Activated T-cell treated with anti-CD3 and anti-CD28 coated beads for 48 hours (primary cell): ENCODE measurements at places on chromosomes 2 and 18.

- no peak for DNase-seq
These were observed 459.3 kb downstream of the GALR1 start for GRCh38 chr18:77708826-77709506.

DNA sequence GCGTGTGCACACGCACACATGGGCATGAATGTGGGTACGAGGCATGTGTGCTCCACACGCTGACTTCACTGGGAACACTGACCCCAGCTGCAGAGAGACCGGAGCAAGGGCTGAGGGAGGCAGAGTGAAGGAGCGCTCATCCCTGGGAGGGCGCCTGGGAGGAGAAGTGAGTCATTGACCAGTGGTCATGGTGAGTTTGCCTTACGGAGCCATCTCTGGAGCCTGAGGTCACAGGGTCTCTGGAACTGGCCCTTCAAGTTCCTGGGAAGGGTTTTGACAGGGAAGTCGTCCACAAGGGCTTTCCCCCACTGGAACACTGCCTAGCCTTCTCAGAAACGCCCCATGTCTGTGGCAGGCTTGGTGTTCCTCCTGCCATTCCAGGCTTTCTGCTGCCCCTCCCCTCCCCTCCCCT is 14.3 kb upstream of the TMEM185B start:
- no peak for DNase-seq

DNA sequence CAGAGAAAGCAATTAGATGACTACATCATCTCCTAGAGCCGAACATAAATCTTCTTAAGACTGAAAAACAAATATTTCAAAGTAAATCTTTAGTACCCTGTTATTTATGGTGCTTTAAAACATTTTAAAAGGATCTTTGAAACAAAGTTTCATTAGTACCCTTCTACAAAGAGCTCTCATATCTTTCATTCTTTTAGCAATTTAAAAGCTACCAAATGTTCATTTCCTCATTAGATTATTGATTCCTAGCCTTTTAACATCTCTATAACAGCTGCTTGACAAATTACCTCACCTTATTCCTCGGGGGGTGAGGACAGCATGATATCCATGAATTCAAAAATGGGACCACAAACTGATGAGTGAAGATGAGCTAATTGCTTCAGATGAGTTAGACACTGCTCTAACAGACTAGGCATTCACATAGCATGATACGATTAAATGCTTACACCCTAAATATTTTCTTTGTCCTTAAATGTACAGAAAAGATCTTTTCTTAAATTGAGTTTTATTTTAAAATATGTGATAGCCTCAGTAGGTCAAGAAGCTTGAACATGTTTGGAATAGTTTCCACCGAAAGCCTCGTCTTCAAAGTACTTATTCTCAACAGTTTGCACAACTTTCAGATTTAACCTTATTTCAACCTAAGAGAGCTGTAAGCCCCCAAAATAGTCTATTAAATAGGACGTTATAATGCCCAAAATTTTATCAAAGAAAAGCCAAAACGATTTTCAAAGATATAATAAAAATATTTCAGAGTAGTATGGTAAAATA is 2.1 kb downstream of the ATAD2B start:
- DNase-seq = no peak

DNA sequence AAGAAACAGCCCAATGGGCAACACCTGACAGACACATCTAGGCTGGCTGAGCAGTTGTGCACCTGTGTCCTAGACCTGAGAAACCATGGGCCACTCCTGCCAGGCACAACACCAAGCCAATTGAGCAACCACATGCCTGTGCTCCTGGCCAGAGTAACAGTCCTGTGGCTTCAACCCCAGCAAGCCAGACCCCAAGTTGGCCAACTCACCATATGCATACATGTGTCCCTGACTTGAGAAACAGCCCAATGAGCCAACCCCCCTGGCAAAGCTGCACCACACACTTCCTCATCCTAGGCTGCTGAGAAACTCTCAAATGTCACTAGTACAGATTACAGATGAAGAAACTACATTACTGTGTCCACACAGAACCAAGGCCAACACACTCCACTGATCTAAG is 36.6 kb downstream of the USP34 start:
- DNase-seq = no peak

- no peak for DNase-seq
These were observed 318.7 kb downstream of the MYCN start for GRCh38 chr2:16259010-16259409.

GRCh38 chr2:160299540-160299939 is 99.5 kb upstream of the ITGB6 start:
- no peak for DNase-seq

GRCh38 chr2:140596447-140596846 is 1534.4 kb downstream of the LRP1B start:
- no peak for DNase-seq

DNA sequence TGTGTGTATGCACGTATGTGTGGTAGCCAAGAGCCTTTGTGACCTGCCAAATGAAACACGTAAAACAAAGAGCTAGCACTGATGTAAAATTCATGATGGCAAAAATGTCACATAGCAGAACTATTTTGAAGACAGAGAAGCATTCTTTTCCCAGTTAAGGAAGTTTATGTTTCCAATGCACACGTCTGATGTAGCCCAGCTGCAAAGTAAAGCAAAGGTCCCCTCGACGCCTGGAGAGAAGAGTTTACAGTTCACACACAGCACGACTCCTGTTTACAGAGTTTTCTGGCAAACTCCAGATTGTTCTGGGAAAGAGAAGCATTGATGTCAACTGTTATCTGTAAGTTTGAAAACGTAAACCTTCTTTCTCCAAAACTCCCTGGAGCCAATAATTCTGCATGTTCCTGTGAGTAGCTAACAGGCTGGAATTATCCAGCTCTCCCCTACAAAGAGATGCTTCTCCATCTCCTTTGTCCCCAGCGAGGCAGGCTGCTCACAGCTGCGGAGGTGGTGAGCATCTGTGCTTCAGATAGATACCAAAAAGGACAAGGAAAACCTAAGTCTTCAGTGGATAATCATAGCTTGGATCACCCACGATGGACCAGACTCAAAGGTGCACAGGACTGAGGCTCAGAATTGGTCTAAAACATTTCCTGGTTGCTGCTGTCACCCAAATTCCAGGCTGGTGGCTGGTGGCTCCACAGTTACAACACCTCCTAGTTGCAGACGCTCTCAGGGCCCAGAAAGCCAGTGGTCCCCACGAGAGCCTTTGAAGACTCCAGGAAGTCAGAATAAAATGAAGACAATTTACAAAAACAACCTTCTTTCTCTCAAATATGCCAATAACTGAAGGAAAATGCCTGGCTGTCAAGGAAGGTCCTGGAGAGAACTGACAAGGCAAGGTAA is 87.4 kb downstream of the COL6A3 start:
- DNase-seq = no peak

- DNase-seq = no peak
These were observed 115.9 kb downstream of the RPIA start for GRCh38 chr2:88807237-88807962.

- DNase-seq = no peak
These were observed 300.9 kb downstream of the ARHGAP15 start for GRCh38 chr2:143429932-143430679.

GRCh38 chr18:34281722-34282121 is 57.0 kb upstream of the NOL4 start:
- DNase-seq = no peak

DNA sequence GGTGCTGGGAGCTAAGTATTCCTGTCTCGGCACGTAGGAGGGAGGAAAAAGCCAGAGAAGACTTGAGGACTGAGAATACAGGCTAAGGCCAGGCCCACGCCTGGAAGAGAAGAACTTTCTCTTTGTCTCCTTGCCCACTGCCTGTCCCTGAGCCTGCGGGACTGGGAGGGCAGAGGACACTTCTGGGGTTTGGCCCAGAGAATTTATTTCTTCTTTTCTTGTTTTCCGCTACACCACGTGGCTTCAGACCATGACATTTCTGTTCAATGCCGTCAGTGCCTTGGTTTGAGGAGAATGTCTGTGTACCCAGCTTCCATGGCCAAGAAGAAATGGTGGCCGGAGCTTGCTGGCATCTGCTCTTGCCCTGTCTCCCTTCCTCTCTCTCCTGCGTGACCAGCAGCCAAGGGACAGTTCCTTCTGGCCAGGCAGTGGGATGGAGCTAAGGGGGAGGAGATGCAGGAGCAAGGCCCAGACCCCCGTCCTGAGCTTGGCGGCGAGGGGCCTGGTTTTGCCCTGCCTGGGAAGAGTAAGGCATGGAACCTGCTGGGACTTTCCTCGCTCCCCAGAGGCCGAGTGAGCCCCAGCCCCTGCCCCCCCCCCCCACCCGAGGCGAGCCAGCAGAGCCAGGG is 140.3 kb downstream of the KLHL29 start:
- no peak for DNase-seq

GRCh38 chr2:57893347-57893746 is 153.3 kb upstream of the VRK2 start:
- no peak for DNase-seq

DNA sequence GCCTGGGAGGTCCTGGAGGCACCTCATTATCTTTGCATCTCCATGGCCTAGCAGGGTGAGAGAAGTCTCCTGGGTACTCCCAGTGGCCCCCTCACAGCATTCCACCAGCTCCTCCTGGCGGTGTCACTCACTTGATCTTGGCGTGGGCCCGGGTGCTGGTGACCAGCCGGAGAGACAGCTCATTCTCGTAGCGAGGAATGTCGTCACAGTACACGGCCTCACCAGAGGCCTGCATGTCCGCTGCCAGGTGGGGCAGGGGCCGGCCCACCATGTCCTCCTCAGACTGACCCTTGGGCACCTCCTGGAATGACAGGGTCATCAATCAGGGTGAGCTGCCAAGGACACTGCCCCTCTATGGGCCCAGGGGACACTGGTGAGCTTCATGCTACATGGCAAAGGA is 42.4 kb downstream of the XDH start:
- no peak for DNase-seq

DNA sequence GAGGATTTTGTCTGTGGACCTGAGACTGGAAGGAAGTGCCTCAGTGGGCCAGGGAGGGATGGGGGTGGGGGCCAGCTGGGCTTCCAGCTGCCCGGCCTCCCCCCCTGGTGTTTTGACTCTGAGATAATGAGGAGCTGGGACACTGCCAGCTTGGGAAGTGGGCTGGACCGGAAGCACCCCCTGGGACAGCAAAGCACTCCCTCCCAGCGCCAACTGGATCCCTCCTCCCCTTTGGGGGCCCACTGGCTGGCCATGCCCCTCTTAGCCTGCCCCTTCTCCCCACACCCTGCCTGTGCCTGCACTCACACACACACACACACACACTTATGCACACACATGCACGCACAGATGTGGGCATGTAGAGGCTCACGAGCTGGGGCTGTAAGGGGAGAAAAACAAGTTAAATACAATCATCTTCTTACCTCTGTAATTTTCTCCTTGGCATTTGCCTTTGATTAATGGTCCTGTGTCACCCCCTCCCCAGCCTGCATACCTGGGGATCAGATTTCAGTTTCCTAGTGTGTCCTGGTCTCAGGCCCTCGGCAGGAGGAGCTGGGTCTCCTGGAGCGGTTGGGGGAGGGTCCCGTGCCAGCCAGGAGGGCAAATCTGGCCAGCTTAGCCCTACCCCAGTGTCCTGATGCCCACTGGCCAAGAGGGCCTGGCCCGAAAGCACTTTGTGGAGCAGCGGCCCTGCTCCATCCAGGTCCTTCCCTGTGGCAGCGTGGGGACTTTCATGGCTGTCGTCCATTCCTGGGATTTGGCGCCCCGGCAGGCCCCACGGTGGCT is 3.6 kb downstream of the ITM2C start:
- no peak for DNase-seq

DNA sequence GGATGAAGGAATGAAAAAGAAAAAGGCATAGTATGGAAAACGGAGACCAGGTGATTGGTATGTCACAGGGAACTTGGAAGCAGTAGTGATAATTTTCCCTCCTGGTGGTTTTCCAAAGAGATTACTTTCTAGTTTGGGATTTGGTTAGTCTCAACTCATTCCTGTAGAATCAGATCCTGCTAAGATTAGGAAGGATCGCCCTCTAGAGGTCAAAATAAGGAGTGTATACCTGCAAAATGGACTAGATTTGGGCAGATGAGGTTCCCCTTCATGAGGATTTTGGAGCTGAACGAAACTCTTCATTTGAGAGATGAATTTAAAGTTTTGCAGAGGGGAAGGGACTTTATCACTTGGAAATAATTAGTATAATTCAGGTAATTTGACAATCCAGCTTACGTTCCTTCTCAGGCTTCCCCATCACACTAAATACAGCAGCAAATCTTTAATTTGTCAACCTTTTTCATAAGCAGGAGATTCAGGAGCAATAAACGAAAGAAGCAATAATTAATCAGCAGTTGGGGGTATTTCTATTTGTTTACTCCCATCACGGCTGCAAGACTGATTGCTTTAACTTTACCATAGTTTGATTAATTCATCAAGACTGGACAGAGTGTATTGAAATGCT is 65.2 kb downstream of the CCDC195 start:
- no peak for DNase-seq

GRCh38 chr2:12778811-12779579 is 62.3 kb downstream of the TRIB2 start:
- no peak for DNase-seq

- no peak for DNase-seq
These were observed 51.1 kb downstream of the PGAP1 start for GRCh38 chr2:196875414-196875813.

DNA sequence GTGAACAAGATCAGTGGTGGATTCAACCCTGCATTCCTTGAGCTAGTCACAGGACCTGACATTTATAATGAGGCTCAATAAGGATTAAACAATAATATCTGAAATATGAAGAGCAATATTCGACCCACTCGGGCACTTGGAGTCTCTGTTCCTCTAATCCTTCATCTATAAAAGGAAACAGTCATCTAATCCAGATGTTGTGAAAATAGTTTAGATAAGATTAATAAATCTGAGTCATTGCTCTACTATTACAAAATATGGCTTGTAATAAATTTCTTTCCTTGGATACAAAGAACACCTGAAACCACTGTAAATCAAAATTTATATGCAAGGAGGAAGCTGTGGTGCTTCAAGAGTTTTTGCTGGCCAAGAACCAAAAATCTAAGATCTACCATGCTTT is 846.9 kb upstream of the ACVR2A start:
- DNase-seq = no peak

GRCh38 chr2:237691029-237691907 is 63.9 kb downstream of the LRRFIP1 start:
- no peak for DNase-seq

DNA sequence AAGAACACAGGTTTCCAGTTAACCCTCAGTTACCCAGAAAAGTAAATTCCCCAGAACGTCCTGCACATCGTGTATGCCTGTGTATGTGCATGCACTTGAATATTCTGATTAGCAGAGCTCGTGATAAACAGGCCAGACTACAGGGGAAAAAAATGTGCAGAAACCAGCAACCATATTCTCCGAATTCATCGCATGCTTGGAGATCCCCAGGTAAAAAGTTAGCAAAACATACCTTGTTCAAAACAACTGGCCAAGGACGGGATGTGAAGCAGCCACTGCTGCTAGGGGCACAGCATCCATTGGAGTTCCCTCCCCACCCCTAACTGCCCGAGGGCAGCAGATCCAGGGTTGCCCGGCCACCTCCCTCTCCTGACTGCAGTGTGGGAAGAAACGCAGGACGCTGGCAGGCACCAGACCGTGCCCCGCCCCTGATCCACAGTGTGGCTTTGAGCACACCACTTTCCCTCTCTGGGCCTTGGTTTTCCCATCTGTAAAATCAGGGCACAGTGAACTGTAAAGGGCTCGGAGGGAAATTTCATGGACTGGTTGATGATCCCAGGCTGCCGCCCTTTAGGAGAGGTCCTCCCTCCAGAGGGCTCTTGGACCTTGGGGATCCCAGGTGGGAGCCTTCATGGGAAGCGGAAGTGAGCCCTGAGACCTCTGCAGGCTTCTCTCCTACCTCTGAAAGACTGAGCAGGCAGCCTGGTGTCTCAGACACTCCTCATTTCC is 11.9 kb upstream of the ARID5A start:
- no peak for DNase-seq
